Mucosa of descending colon (tissue), 3 donors: ENCODE measurements at places on chromosomes 3 and 15.

DNA sequence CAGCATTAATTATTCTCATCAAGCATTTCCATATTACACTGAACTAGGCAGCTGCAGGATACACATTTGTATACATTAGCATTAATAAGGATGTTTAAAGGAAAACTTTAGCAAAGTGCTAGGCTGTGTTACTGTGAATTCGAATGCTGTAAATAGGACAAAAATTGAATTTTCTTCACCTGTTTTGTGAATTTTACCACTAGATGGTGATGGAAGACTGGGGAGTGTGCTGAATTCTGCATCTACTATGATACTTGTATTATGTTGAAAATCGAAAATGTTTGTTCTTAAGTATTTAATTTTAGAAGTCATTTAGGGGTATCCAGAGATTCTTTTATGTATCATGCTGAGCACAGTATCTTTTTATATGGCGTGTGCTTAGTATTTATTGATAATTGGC is 12.3 kb upstream of the P2RY14 start:
- DNase-seq: no peak

GRCh38 chr3:25503898-25504301 is 75.8 kb downstream of the RARB start:
- no peak for DNase-seq

DNA sequence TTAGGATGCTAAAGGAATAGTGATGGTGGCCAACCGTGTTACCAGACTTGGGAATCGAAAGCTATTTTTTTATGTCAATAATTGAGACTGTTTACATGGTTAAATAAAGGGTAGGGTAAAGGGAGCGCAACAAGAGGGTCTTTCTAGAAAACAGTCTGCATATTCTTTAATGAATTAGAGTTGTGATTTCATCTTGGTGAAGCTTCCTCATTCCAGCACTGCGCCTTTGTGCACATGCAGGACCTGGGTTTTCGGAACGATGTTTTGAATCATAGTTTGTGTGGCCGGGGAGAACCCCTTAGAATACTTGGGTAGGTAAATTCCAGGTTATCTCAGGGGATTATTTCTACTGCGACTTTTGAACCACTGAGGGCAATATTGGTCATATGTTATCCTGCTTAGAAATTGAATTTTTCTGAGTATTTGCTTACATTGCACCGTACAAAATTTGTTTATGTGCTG is 1.3 kb downstream of the PIK3CA start:
- no peak for DNase-seq

GRCh38 chr3:172982736-172983364 is 158.2 kb downstream of the SPATA16 start:
- DNase-seq: no peak

- no peak for DNase-seq
Observed at GRCh38 chr3:182606905-182607504, 186.3 kb upstream of the ATP11B start.

- DNase-seq: no peak
Observed at GRCh38 chr3:187521546-187521945, 148.6 kb downstream of the SST start.

- DNase-seq: no peak
Observed at GRCh38 chr15:99306694-99307338, 55.5 kb downstream of the LRRC28 start.

- DNase-seq: peak; percentile 78
Observed at GRCh38 chr15:66387163-66388042, 691 bp downstream of the MAP2K1 start.
